Right lobe of liver (tissue), 6 donors: ENCODE measurements at places on chromosomes 3 and 15.

- DNase-seq: no peak
These were observed 94.0 kb upstream of the MEX3B start for GRCh38 chr15:82139823-82140268.

GRCh38 chr3:142962520-142963233 is 797 bp downstream of the PAQR9 start:
- peak; percentile 71 for DNase-seq

GRCh38 chr15:83200162-83200561 is 7.5 kb downstream of the HDGFL3 start:
- DNase-seq: no peak

DNA sequence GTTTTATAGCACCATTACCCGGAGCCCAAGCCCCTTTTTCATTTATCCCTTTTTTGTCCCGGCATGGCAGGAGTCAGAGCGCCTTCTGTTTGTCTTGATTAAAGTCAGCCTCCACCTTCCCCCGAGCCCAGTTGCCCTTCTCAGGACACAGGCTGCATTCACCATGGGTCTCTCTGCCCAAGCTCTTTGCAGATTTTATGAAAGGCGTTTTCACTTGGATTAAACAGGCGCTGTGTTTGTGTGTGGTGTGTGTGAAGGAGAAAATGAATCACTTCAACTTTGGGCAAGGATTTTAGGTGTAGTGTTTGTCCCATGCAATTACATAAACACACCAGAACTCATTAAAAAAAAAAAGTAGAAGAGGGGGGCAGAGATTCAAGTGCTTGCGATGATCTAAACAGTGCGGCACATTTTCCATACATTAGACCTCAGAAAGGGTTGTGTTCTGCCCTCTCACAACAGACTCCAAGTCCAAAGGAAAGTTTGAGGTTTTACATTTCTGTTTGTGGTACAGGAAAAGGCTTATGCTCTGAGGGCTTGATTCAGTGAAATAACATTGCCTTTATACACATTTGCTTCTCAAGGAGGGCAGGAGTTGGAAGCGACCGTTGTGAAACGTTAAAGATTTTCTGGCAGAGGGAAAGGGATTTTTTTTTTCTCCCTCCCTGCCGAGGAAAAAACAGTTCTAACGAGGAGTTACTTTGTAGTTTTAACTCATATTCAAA is 14.5 kb upstream of the IL16 start:
- no peak for DNase-seq

DNA sequence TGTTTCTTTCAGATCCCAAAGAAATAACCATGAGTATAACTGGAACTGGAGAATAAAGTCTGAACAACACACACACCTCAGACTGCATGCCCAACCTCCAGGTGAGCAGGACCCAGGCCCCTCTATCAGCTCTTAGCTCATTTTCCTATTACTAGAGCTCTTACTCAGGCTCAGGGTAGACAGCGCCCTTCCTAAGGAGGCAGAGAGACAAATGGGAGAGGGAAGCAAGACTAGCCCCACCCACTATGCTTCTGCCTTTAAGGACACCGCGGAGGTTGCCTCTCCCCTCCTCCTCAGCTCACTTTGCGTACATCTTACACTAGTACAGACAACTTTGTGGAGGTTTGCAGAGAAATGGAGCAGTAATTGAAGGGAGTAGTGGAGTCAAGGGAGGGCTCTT is 44.0 kb upstream of the GLCE start:
- no peak for DNase-seq

DNA sequence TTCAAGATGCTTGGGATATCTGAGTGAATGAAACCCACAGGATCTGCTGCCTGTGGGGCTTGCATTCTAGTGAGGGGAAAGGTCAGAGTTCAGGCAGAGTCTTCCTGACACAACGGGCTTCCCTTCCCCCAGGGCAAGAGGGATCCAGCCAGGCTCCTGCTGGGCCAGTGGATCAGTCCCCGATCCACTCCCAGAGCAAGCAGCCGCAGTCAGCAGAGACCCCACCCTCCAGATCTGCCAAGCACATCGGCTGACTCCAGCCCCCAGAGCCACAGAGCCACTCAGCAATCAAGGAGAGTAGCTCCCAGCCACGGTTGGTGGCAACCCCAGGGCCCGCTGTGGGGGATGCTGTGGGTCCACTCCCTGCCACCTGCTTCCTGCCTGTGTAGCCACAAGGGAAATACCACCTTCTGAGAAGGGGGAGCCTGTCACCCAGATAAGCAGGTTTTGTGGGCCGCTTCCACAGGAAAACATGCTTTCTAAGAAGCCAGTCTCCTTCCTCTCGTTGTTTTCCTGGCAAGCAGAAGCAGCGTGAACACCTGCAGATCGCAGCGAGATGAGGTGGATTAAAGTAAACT is 44.9 kb downstream of the CPN2 start:
- no peak for DNase-seq

DNA sequence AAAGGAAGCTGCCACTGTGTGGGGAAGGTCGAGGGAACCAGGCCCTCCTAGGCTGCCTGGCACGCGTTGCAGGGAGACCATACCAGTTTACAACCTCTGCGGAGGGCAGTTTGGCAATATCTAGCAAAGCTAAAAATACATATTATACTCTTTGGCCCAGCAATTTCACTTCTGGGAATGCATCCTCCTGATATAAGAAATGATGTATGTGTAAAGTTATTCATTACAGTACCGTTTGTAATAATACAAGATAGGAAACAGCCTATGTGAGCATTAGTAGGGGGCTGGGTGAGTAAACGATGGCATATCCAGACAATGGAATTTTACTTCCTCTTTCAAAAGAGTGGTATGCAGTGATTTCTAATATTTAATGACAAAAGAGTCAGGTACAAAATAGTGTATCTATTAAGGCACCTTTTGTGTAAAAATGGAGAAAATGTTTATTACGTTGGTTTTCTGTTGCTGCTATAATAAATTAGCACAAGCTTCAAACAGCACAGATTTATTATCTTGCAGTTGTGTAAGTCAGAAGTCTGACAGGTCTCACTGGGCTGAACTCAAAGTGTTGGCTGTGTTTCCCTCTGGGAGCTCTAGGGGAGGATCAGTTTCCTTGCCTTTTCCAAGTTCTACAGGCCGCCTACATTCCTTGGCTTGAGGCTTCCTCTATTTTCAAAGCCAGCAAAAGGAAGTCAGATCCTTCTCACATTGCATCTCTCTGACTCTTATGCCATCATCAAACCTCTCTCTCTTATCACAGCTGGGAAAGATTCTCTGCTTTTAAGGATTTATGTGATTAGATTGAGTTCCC is 9.0 kb downstream of the APOD start:
- no peak for DNase-seq

DNA sequence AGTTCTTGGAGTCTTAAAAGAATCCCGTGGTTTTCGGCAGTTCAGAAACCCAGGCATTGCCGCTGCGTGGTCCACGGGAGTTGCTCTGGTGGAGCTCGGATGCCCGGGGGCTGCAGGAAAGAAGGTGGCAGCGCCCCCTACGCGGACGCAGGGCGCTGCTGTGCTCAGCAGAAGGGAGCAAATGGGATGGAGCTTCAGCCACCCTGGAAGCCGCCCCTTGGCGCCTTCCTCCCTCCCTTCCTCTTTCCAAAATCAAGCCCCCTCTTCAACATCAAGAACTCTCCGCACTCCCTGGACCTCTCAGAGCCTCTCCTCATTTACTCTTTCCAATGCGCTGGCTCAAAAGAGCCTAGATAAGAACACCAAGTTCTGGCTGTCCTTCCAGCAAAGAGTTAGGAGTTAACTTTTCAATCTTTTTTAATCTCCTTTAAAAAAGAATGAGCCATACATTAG is 880 bp upstream of the CHRNA7 start:
- no peak for DNase-seq

GRCh38 chr15:78991879-78992278 is 47.0 kb upstream of the CTSH start:
- DNase-seq: no peak

GRCh38 chr15:100735129-100736053 is 133.0 kb downstream of the ASB7 start:
- no peak for DNase-seq

- no peak for DNase-seq
These were observed 254.3 kb downstream of the TLE3 start for GRCh38 chr15:69843276-69843899.

GRCh38 chr3:9878700-9879099 is 1.4 kb downstream of the CIDEC start:
- DNase-seq: peak; percentile 56

DNA sequence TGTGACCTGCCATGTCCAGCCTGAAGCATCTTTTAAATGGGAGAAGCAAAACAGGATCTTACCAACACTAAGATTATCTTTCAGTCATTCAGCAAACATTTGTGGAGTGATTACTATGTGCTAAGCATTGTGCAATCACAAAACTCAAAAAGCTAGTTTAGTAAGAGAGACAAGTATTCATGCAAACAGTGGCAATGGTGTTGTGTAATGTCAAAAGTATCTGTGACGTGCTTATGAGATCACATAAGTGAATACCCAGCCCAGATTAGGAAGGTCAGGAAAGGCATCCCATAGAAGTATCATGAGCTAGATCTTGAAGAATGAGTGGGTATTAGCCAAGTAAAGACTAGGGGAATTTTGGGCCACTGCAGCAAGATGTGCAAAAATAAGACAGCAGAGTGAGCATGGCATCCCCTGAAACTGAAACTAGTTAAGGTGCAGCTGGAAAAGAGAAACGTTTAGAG is 32.1 kb downstream of the SEC62 start:
- no peak for DNase-seq

DNA sequence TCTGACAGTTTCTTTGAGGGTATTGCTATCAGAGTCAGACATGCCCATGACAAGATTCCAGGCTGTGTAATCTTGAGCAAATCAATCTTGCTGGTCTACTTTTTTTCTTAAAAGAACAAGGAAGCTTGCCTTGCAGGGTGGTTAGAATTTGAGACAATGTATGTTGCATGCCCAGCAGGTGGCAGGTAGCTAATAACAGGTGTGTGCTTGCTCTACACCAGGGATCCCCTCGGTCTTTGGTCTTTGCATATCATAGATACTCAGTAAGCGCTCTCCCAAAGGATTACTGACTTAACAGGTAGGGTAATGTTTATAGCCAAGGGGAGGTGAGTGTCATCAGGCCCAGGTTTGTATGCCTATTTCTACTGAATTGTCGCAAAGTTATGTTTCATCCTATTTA is 37.3 kb downstream of the CACNA1D start:
- no peak for DNase-seq

GRCh38 chr15:93196135-93196670 is 107.2 kb upstream of the RGMA start:
- no peak for DNase-seq

- no peak for DNase-seq
These were observed 66.6 kb downstream of the P3H2 start for GRCh38 chr3:190053919-190054672.

DNA sequence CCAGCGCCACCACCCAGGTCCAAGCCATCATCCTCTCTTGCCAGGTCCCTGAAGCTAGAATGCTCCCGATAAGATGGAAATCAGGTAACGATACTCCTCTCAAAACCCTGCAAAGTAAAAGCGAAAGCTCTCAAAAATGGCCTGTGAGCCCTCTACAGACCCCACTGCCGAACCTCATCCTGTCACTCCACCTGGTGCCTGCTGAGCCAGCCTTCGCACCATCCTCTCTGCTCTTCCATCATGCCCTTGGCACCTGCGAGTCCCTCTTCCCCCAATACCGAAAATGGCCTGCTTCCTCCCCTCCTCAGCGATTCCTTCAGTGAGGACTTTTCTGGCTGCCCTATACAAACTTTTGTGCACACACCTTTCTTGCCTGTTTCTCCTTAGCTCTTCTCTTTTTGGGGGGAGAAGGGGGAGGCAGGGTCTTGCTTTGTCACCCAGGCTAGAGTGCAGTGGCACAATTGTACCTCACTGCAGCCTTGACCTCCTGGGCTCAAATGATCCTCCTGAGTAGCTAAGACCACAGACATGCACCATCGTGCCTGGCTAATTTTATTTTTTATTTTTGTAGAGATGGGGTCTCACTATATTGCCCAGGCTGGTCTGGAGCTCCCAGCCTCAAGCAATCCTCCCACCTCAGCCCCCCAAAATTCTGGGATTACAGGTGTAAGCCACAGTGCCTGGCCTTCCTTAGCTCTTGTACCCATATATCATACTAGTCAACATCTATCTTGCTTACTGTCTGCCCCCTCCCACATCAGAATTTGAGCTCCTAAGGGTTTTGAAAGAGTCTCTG is 3.0 kb downstream of the IDH2 start:
- DNase-seq: no peak

DNA sequence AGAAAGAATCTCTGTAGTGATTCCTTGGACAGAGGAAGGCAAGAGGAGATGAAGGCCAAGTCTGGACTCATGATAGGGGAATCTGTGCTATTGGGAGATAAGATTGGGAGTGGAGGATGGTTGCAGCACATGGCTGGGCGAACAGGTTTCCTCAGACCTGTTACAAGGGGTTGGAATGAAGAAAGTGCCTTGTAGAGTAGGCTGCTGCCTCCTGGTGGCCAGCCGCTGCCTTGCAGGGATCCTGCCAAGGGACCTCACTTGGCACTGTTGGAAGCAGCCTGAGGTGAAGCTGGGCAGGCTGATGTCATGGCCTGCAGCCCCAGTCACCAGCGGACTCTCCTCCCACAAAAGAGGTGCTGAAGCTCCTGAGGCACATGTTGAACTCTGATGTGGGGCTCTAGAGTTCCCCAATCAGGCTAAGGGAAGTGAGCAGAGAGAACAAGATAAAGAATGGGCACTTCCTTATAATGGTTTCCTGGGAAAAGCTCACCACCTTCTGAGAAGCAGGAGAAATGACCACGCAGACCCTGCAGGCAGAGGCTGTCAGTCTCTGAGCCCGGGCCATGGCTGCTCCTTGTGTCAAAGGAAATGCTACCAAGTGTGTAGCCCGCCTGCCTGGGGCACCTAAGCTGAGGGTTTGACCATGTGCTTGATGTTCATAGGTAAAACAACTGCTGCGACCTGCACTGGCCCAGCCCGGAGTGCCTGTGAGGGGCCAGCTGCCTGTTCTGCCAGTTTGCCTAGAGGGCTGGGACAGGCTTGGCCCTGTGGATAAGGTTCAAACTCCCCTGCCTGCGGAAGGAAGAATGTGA is 1.6 kb upstream of the TEX264 start:
- peak; percentile 88 for DNase-seq

DNA sequence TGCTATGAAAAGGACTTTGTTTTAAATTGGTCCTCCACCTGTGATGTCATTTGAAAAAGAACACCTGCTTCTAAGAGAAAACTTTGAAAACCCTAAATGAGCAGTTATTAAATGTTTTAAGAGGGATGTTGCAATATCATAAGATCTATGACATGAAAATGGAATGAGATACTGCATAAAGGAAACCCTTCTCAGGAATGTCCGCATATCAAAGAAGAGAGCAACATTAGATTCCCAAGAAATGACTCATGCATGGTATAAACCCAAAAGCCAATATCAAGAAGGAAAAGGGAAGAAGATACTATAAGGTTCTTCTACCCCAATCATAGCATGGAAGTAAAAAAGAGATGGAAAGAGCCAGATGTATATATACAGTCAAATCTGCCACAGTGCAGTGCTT is 627.5 kb upstream of the LMCD1 start:
- no peak for DNase-seq

DNA sequence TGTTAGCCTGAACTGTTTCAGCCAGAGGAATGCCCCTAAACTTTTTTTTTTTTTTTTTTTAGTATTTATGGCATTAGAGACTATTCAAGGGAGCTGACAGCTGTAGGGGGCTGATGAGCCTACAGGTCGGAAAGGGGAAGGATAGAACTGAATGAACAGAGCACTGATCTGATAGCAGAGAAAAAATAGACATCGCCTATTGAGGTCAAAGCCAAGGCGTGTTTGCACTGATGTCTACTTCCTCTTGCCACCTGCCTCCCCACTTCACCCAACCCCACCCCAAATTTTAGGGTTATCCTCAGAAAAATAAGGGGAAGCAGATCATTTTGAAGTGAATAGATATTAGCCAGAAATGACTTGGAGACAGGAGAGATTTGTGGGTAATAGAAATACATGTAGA is 3.0 kb upstream of the ZMAT3 start:
- no peak for DNase-seq
